ENCODE measurements at places on chromosomes 7 and 10. TPM values are rescaled to one million over a fixed set of nuclear protein-coding genes. Genes with fewer than 3 reads are reported as not detected.

The ANK3 gene
- total RNA-seq, result 22.0 TPM

The LSM8 gene
- total RNA-seq, result 37.3 TPM

The TCAF2 gene
- 25.7 TPM for total RNA-seq

The NPC1L1 gene
- not detected for total RNA-seq

The FKBP6 gene
- total RNA-seq, result not detected

The ATG9B gene
- total RNA-seq, result 2.7 TPM

The RBP4 gene
- not detected for total RNA-seq

The CELF2 gene
- 185 TPM for total RNA-seq

The PRSS37 gene
- total RNA-seq, result not detected

The LIPN gene
- total RNA-seq, result not detected

The ASIC3 gene
- total RNA-seq, result 2.8 TPM

The TUBAL3 gene
- total RNA-seq, result 0.19 TPM

The TDRD1 gene
- 0.24 TPM for total RNA-seq

The TWIST1 gene
- total RNA-seq, result not detected

The ACTL6B gene
- not detected for total RNA-seq

The TEX47 gene
- not detected for total RNA-seq

The SGMS1 gene
- total RNA-seq, result 49.0 TPM

The HTR5A gene
- total RNA-seq, result not detected

The FAM241B gene
- 3.0 TPM for total RNA-seq

The IDE gene
- 52.8 TPM for total RNA-seq

The ENTPD1 gene
- 56.4 TPM for total RNA-seq

The CH25H gene
- total RNA-seq, result not detected

The CCL26 gene
- not detected for total RNA-seq

The FAM25A gene
- not detected for total RNA-seq

The SLC29A4 gene
- total RNA-seq, result 0.52 TPM

The PPP1R3C gene
- not detected for total RNA-seq

The LRRC4 gene
- total RNA-seq, result not detected

The H2BK1 gene
- not detected for total RNA-seq

The JAZF1 gene
- 23.6 TPM for total RNA-seq

The AUTS2 gene
- total RNA-seq, result 43.0 TPM

The PSTK gene
- 3.5 TPM for total RNA-seq

The AOC1 gene
- total RNA-seq, result not detected

The PIK3CG gene
- 64.2 TPM for total RNA-seq

The RELN gene
- not detected for total RNA-seq

The IGFBP1 gene
- total RNA-seq, result not detected

The AASS gene
- 2.1 TPM for total RNA-seq

The METTL27 gene
- total RNA-seq, result not detected
